ENCODE measurements at places on chromosomes 4 and X.

- DNase-seq: peak; percentile 3
Observed at GRCh38 chr4:142781114-142781513, 65.0 kb downstream of the INPP4B start.

DNA sequence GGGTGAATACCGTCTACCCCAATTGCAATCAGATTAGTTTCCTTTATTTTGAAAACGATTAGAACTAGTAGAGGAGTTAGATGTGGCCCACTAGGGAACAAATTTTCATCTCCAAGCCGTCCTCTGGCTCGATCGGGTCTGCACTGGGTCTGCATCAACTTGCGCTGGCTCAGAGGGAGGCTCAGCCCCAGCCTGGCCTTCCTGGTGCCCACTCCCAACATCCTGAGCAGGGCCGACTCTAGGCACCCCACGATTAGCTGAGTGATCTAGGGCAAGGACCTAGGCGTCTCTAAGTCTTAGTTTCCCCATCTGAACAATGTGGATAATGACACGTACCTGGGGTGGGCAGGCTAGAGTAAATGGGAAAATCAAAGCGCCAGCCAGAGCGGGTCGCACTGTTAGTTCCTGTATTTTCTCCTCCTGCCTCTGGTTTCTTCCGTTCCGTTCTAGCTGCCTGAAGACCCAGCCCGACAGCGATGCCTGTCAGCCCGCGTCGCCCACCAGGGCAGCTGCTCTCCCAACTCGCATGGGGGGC, 7.7 kb upstream of the HAND2 start:
- no peak for DNase-seq

- no peak for DNase-seq
Observed at GRCh38 chr4:147821555-147821954, 89.7 kb downstream of the ARHGAP10 start.

DNA sequence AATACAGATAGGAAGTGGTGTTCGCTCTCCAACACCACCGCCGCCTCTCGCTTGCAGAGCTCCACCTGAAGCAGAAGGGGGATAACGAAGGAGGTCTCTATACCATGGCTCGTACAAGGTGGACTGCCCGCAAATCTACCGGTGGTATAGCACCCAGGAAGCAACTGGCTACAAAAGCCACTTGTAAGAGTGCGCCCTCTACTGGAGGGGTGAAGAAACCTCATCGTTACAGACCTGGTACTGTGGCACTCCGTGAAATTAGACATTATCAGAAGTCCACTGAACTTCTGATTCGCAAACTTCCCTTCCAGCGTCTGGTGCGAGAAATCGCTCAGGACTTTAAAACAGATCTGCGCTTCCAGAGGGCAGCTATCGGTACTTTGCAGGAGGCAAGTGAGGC, 5.2 kb upstream of the BMP15 start:
- no peak for DNase-seq

- DNase-seq: no peak
Observed at GRCh38 chrX:48751343-48751742, 10.2 kb upstream of the GLOD5 start.

- no peak for DNase-seq
Observed at GRCh38 chrX:80812176-80812575, 2.5 kb upstream of the BRWD3 start.

DNA sequence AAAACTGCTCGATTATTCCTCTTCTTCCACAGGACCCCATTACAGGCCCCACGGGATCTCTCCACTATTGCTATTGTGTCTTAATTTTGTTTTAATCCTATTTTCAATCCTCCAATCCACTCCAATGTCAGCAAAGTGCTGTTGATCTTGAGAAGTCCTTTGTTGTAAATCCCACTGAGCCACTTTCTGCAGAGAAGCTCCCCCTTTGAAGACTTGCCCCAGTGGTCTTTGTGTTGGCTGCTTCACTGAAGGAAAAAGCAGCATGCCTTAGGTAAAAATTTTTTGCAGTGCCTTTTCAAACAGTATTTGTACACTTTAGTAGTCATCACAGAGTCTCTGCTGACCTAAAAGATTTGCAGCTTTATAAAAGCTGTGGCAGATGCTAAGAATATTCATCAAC, 252.0 kb upstream of the SLC7A11 start:
- DNase-seq: no peak

DNA sequence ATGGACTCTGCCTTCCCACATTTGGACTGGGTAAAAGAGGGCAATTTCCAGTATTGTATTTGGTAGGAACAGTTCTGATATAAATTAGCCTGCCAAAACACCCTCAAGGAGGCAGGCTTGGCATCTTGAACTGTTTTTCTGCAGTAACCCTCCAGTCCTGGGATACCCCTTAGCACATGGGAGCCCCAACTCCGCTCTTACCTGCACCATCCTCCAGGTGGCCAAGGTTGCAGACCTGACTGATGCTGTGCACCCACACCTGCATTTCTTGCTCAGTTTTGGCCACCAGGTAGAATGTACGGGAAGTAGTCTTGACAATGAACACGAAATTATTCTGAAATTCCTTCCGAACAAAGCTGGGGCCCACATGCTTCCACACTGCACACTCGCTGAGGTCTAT, 35.1 kb downstream of the GAB3 start:
- no peak for DNase-seq

DNA sequence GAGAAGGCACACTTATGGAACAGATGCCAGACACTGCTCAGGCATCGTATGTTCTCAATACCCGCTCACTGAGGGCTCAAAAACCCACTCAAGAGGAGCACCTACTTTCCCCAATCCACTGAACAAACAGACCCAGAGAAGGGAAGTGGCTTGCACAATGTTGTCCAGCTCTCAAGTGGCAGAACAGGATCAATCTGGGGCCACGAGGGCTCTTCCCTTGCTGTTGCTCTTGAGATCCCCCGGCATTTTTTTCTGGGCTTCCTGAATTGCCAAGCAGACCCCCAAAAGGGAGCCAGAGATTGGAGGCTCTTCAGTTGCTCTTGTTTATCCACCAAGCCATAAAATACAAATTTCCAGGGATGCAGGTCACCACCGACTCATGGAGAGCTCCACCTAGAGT, 35.7 kb downstream of the IDS start:
- no peak for DNase-seq
